Caudate nucleus (tissue), 63 donors: ENCODE measurements at places on chromosomes 1 and 21.
A peak's percentile ranks its signal among the peaks of the same experiment; 100 is the strongest.

DNA sequence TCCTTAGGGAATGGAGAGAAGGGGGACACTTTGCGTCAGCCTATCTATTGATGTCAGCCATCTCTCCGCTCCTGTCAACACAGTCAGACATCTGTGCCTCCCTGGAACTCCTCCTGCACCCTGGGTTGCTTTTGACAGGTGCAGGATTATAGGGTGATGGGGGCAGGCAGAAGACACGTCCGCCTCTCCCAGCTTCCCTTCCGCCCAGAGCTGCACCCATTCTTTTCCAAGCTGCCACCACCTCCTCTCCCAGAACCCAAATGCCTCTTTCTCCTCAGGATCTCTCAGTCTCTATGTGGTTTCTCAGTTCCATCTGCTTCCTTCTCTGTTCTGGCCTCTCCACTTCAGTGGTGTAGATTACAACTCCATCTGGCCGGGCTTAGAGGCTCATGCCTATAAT, 17.1 kb upstream of the KIF1B start:
- no peak for DNase-seq

DNA sequence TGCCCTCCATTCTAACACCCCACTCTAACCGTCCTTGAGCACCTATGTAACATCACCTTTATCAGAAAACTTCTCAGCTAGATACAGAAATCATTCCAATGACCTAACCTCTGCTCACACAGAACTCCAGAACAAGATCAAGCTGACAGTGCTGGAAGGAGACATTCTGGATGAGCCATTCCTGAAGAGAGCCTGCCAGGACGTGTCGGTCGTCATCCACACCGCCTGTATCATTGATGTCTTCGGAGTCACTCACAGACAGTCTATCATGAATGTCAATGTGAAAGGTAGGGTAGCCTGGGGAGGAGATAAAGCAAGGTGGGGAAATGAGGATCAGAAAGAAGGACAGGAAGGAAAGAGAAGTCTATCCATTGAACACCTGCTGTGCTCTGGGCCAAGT, 27.8 kb downstream of the HSD3B2 start:
- DNase-seq = no peak

DNA sequence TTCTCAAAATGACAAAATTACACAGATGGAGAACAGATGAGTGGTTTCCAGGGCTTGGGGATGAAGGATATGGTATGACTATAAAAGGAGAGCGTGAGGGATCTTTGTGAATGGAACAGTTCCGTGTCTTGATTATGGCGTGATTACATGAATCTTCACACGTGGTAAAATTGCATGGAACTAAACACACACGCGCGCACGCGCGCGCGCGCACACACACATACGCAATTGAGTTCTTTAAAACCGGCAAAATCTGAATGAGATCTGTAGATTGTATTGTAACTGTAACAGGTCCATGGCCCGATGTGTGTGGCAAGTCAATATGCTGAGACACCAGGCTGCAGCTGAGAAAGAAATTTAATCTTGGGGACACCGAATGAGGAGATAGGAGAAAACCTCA, 11.1 kb upstream of the LRRN2 start:
- no peak for DNase-seq

- DNase-seq = no peak
Observed at GRCh38 chr1:83791821-83792437, 207.0 kb downstream of the TTLL7 start.

DNA sequence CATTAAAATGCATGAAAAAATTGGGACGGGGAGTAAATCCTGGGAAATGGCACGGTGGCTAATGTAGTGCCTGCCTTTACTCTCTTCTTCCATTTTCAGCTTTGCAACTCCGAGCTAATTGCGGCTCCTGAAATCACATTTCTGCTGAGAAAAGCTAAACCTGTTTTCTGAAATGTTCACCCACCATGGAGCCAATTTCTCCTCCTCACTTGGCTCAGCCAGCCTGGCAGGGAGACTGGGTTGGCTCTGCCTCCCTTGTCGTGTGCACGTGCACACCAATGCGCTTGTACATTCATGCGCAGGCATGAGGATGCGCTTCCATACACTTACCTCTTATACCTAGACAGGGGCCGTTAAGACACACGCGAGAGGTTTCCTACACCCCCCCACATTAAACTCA, 165.4 kb downstream of the PLXNA2 start:
- peak; percentile 9 for DNase-seq
